ENCODE measurements at places on chromosomes 6 and 20.

- no peak for DNase-seq
Measured at GRCh38 chr6:21668795-21669194, 75.2 kb downstream of the SOX4 start.

DNA sequence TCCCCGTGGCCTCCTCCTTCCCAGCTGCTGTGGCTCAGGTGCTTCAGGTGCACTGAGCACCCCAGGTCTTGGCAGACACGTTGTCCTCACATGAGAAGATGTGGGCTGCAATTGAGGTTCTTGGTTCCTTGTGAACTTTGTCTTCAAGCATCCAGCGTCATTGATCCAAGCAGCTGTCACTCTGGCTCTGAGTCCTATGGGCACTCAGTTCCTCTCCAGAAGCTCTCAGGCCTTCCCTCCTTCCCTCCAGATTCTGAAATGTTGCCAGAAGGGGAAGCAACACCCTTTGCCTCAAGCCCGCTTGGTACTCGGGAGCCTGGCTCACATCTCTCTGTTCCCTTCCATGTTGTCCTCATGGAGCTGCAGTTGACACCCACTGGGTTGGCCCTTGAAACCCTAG, 8.4 kb upstream of the MRGBP start:
- DNase-seq: no peak

GRCh38 chr6:11992086-11992485, 20.0 kb upstream of the HIVEP1 start:
- DNase-seq: no peak

DNA sequence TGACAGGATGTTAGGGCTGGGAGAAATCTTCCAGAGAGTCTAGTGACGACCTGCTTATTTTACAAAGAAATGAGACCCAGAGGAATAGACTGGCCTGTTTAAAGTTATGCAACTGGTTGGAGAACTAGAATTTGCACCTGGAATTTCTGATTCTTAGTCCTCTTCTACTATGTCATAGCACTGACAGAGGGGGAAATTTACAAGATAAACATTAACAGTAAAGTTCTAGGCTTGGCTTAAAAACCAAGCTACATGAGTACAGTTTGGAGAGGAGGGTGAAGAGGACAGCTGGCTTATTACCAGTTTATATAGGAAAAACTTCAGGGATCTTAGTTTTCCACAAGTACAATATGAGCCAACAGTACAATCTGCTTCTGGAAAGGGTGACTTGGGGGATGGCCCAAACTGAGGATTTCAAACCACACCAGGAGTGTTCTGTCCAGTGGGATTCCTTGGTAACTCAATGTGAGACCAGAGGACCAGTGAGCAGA, 269.6 kb downstream of the CD109 start:
- no peak for DNase-seq

DNA sequence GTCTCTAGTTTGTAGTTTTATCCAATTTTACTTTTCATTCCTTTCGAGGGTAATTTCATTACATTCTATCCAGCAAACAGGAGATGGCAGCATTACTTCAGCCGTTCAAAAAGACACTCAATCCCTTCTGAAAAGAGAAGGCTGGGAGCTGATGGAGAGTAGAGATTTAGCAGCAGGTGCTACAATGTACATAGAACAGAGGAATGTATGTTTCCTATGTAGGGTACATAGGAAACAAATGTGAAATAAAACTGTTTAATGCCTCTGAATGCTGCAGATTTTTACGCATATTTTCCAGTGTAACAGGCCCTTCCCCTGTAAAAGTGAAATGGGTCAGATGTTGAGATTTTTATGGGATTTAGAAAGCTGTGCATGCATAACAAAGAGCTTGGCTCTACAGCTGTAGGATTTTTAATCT, 16.0 kb downstream of the RPS12 start:
- no peak for DNase-seq
